ENCODE measurements at places on chromosomes 2 and 18.

GRCh38 chr2:6418291-6418690, 447.4 kb downstream of the CMPK2 start:
- no peaks in the 10 kb centered on the region for H3K36me3 ChIP-seq
- H3K27ac ChIP-seq = no peak overlapping the region
- H3K4me3 ChIP-seq = no peak overlapping the region
- no peaks in the 10 kb centered on the region for H3K27me3 ChIP-seq
- no peaks in the 10 kb centered on the region for H3K4me1 ChIP-seq

- peaks cover 3% of the 10 kb centered on the region for H3K27me3 ChIP-seq
- H3K4me1 ChIP-seq = no peaks in the 10 kb centered on the region
- H3K27ac ChIP-seq = no peak overlapping the region
- H3K4me3 ChIP-seq = no peak overlapping the region
These were observed 20.6 kb downstream of the SCYGR5 start for GRCh38 chr2:227687189-227687588.

DNA sequence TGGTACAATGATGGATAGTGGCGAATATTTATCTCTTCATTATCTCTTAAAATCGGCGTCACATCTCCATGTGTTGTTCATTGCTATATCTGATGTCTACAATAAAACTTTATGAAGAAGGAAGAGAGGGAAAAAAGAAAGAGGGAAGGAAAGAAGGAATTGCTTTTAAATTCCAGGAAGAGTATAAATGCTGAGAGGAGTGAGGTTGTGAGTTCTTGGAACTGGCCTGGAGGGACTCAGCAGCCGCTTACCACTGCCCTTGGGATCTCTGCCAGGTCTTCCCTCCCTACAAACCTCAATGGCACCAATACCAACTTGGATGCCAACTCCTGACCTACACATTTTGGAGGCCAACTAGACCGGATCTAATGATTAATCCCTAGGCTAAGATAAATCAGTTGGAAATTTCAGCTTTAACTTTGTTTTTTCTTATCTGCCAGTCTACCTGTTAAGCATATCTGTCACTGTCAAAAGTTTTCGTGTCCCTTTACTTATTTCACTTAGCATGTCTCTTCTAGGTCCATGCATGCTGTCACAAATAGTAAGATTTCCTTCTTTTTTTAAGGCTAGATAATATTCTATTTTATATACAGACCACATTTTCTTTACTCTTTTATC, 9.8 kb downstream of the SCN9A start:
- no peaks in the 10 kb centered on the region for H3K4me1 ChIP-seq
- H3K27me3 ChIP-seq = no peaks in the 10 kb centered on the region
- no peak for DNase-seq

- H3K27me3 ChIP-seq = no peaks in the 10 kb centered on the region
- no peak overlapping the region for H3K4me3 ChIP-seq
- H3K27ac ChIP-seq = no peak overlapping the region
- no peaks in the 10 kb centered on the region for H3K4me1 ChIP-seq
These were observed 262.1 kb downstream of the EIPR1 start for GRCh38 chr2:3115301-3116042.

DNA sequence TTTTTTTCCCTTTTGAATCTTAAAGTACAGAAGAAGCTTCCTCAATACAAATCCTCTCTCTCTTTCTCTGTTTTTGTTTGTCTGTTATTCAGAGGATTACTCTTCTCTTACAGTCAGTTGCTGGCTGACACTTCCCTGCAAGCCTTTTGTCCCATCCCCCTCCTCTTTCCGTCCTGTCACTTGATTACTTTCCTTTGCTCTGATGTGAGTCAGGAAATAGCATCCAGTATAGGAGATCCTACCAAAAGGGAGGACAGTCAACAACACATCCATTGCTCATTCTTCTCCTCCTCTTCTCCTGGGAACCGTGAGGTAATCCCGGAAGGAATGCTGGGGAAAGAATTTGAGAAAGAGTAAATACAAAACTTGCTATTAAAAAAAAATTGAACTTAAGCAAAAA, 79.3 kb upstream of the SCN7A start:
- no peak for DNase-seq
- H3K4me3 ChIP-seq = no peak overlapping the region
- no peaks in the 10 kb centered on the region for H3K27me3 ChIP-seq
- H3K4me1 ChIP-seq = no peaks in the 10 kb centered on the region

DNA sequence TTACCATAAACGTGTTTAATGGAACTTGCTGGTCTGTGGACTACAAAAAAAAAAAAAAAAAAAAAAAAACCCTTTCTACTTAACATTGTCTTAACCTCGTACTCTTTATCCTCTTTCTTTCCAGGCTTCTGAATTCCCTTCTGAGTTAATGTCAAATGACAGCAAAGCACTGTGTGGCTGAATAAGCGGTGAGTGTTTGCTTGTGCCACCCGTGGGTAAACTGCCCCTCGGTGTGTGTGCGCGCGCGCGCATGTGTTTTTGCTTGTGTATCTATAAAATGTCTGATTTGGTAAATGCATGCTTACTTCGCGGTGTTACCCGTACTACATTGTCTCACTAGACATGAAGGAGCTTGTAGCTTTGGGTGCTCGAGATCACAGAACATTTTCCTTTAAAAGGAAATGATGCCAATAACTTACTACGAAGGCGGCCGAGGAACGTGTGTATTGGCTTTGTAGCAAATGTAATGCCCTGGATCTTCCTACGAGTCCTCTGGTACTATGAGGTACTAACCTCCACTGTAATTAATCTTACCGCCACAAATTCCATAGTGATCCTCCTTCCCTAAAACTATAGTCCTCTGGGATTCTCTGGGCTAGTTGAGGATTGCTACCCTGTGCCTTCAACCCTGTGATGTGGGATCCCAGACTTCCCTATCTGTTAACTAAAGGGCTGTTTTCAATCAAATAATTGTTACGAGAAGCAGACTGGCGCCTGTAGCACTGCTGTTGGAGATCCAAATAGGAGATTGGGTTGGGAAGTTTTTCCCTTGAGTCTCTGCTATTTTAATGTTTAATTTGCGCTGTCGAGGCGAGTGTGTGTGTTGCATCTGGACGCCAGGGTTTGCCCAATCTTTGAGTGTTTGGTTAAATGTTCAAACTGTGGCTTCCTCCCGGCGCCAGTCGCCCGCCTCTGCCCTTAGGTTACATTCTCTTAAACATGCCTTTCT, 1.1 kb downstream of the ID2 start:
- H3K4me3 ChIP-seq = peak overlapping the region; percentile 77
- peaks cover 3% of the 10 kb centered on the region for H3K27me3 ChIP-seq
- H3K27ac ChIP-seq = peak overlapping the region; percentile 26
- H3K36me3 ChIP-seq = no peaks in the 10 kb centered on the region
- H3K4me1 ChIP-seq = peaks cover 36% of the 10 kb centered on the region

GRCh38 chr2:144625626-144626025, 105.7 kb upstream of the ZEB2 start:
- no peaks in the 10 kb centered on the region for H3K36me3 ChIP-seq
- no peaks in the 10 kb centered on the region for H3K27me3 ChIP-seq
- H3K4me3 ChIP-seq = no peak overlapping the region
- H3K27ac ChIP-seq = no peak overlapping the region

- DNase-seq = no peak
- H3K4me1 ChIP-seq = no peaks in the 10 kb centered on the region
- H3K4me3 ChIP-seq = no peak overlapping the region
- no peak overlapping the region for H3K27ac ChIP-seq
These were observed 25.2 kb upstream of the CYP27A1 start for GRCh38 chr2:218756599-218757377.

DNA sequence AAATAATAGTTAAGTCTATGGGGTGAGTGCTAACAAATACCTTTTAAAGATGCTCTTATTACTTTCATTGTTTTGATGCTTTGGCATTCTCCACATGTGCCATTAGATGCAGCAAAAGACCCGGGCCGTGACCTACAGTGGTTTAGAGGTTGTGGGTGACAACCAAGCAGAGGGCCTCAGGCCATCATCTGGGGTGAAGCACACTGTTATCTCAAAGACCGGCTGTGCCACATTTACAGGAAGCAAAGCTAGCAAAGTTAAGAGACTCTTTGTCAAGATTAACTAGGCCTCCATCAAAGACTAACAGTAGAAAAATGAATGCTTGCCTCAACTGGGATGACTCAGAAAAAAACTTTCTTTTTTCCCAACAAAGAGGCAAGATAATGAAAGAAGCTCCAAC, 695.3 kb downstream of the SATB2 start:
- H3K27me3 ChIP-seq = no peaks in the 10 kb centered on the region
- H3K27ac ChIP-seq = no peak overlapping the region
- H3K36me3 ChIP-seq = no peaks in the 10 kb centered on the region
- H3K4me1 ChIP-seq = no peaks in the 10 kb centered on the region

DNA sequence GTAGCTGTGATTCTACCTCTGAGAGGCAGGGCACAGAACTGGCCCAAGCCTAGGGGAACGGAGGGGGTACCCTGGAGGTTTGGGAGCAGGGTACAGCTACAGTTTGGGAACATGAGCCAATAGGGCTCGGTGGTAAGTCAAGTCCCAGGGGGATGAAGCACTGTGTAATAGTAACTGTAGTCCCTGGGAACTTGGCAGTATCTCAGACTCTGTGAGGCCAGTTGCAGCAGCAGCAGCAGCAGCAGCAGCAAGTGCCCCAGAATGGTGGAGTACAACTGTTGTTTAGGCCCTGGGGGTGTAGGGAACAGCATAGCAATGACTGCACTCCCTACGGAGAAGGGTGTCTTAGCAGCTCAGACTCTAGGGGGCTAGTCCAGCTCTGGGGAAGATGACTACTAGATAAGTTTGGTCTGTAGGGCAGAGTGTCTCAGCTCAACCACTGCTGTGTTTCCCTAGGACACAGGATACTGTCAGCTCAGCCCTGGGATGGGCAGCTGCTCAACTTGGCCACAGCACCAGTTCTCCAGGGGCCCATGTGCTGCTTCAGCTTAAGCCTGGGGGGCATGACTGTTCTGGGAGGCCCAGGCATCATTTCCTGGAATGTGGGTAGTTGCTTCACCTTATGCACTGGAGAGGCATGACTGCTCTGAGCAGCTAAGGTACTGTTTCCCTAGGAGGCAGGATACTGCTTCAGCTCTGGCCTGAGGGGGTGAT, 20.5 kb downstream of the CARF start:
- no peak overlapping the region for H3K27ac ChIP-seq
- no peak for DNase-seq
- H3K36me3 ChIP-seq = peaks cover 18% of the 10 kb centered on the region
- H3K4me1 ChIP-seq = no peaks in the 10 kb centered on the region
- no peak overlapping the region for H3K4me3 ChIP-seq

DNA sequence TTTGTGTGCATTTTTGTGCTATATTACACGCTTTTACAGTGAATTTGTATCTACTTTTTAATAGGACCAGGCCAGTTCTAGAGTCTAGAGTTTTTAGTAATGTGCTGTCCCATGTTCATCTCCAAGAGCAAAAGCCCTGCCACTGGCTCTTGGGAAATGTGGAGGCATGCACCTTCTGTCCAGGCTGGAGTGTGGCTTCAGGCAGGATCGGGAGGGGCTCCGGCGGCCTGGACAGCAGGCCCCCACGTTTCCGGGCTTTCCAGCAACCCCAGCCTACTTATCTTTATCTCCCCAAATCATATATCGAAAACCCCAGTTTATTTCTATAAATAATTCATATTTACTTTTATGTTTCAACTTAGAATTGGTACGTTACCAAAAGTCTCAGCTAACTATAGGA, 78.2 kb downstream of the SNTG2 start:
- no peak for DNase-seq
- H3K36me3 ChIP-seq = no peaks in the 10 kb centered on the region
- no peak overlapping the region for H3K4me3 ChIP-seq
- H3K27me3 ChIP-seq = no peaks in the 10 kb centered on the region
- H3K27ac ChIP-seq = no peak overlapping the region

DNA sequence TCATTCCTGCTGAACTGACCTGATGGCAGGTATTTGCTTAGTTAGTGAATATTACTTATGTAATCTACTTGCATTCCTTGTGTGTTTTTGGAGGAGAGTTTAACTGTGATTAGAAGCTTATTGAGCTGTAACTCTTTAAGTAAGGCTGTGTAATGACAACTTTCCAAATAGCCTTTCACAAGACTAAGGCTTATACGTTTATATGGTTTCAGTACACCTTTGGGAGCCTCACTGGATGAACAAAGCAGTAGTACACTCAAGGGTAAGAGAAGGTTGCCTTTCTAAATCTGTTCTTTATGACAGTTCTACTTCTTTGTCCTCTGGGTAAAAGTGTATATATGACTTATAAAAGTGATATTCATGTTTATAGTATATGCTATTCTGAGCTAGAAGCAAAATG, 4.3 kb downstream of the ITPRID2 start:
- no peak overlapping the region for H3K4me3 ChIP-seq
- DNase-seq = no peak
- H3K4me1 ChIP-seq = peaks cover 8% of the 10 kb centered on the region
- no peaks in the 10 kb centered on the region for H3K27me3 ChIP-seq

DNA sequence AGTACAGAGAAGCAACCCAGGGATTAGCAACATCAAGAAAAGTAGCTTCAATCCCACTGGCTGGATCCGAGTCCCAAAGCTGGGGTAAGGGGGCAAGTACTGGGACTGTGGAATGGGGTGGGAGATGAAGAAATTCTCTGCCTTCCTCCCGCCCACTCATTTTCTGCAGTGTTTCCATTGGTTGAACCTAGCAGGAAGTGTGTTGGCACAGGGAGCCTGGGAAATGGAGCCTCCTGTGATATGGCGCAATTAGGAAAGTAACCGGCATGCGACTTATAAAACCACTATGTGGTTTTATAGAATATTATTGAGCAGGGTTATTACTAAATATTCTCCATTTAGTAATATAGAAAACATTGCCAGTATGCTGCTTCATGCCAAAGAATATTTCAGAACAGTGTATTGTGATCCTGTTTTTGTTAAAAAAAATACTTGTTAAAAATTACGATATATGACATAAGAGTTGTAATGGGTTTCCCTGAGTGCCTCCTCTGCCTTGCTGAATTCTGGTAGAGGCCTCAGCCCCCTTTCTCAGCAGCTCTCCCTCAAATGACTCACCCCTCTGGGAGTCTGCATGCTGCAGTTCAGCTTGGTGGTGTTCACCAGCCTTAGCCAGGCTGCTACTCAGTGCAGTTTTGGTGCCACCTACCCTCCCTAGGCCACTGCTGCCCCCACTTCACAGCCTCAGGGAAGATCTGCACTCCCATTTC, 60.5 kb downstream of the HK2 start:
- H3K4me3 ChIP-seq = no peak overlapping the region
- no peak for DNase-seq
- H3K4me1 ChIP-seq = no peaks in the 10 kb centered on the region
- H3K36me3 ChIP-seq = no peaks in the 10 kb centered on the region

DNA sequence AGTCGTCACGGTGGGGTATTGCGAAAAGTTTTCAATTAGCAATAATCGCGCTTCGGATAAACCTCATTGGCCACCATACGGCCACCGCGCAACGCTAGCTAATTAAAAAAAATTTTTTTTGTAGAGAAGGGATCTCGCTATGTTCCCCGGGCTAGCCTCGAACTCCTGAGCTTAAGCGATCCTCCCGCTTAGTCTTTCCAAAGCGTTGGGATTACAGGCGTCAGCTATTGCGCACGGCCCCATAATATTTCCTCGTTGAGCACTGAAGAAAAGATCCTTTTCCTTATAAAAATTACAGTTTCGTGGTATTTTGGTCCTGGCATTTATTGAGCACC, 759 bp upstream of the ACTR1B start:
- peak overlapping the region; percentile 98 for H3K27ac ChIP-seq
- no peak for DNase-seq
- peaks cover 17% of the 10 kb centered on the region for H3K36me3 ChIP-seq
- no peaks in the 10 kb centered on the region for H3K27me3 ChIP-seq
- peaks cover 34% of the 10 kb centered on the region for H3K4me1 ChIP-seq

GRCh38 chr18:12921178-12921577, 26.6 kb upstream of the SEH1L start:
- peak overlapping the region; percentile 10 for H3K4me3 ChIP-seq
- peaks cover 4% of the 10 kb centered on the region for H3K4me1 ChIP-seq
- no peaks in the 10 kb centered on the region for H3K27me3 ChIP-seq
- no peaks in the 10 kb centered on the region for H3K36me3 ChIP-seq

All from CD4-positive, alpha-beta T cell (primary cell).